ENCODE measurements at places on chromosomes 16 and 17.

GRCh38 chr17:76382803-76383545 lies 1.4 kb upstream of the SPHK1 start:
- peak; percentile 51 for DNase-seq

DNA sequence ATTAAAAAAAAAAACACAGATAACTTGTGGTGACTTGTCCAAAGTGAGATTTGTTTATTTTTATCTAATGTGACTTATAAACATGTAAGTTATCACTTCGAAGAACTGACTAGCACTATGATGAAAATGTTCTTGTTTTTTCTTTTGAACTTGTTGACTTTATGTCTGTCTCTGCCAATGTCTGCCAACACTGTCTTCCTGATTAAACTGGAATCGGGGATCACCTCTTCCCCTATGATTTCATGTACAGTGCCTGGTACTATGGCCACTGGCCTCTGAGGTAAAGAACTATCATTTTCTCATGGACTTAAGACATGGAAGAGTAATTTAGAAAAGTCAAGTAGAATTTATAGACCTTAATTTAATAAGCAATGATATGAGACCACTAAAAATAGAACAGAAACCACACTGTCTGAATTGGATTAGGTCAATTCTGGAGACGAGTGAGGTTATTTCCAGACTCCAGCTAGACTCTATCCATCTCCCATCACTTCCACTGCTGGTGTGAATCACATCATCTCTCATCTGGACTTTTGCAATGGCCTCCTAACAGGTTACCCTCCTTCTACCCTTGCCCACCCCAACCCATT lies 8.9 kb downstream of the C17orf78 start:
- DNase-seq = no peak

DNA sequence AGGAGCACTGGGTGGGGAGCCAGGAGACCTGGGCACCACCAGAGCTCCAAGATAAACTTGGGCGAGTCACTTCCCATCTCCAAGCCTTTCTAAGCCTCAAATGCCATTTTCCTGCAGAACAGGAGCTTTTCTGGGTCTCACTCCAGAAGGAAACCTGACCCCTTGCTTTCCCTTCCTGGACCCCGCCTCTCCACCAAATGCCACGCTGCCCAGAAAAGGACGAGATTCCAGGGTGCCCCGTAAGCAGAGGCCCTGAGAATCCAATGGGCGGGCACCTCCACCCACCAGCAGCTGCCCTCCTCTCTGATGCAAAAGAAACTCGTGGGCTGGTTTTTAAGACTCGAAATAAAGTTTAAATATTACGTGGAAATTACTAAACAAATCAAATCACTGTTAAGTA lies 31.3 kb downstream of the ZNF423 start:
- DNase-seq = no peak

- DNase-seq = no peak
These were observed 282.7 kb upstream of the TNRC6C start for GRCh38 chr17:77675816-77676215.

GRCh38 chr16:56936950-56937349 lies 5.0 kb downstream of the HERPUD1 start:
- DNase-seq = no peak

GRCh38 chr16:63774302-63774701 lies 1347.6 kb downstream of the CDH11 start:
- no peak for DNase-seq

DNA sequence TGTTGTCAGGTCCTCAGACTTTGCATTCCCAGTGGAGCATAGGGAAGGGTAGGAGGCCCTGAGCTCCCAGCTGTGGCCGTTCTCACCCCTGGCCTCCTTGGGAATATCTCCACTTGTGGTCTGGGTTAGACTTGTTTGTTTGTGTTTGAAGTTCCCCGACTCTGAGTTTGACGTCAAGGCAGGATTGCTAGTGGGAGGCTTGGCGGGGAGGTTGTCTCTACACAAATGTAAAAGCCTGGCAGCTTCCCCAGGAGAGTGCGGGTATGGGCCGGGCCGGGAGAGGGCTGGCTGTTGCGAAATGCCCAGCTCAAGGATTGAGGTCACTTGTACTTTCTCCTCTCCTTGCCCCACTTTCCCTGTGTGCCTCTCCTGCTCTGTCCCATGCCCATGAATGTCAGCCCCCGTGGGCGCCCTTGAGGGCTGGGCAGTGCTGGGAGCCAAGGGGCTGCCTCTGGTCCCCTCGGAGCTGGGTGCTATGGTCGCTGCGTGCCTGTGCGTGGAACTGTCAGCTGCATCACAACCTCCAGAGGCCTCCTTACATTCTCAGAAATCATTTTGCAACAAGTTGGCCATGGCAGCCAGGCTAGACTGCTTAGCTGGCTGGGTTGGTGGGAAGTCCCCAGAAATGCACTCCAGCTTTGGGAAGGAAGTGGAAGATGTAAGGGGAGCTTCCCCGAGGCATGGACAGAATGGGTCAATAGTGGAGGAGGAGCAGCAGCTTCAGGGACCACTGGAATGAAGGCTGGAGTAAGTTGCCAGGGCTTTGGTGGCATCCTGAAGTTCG lies 84.3 kb downstream of the KSR1 start:
- DNase-seq = no peak

- DNase-seq = no peak
These were observed 16.6 kb downstream of the G6PC1 start for GRCh38 chr17:42917236-42917603.

- no peak for DNase-seq
These were observed 24.1 kb upstream of the CAPN15 start for GRCh38 chr16:503150-504071.

DNA sequence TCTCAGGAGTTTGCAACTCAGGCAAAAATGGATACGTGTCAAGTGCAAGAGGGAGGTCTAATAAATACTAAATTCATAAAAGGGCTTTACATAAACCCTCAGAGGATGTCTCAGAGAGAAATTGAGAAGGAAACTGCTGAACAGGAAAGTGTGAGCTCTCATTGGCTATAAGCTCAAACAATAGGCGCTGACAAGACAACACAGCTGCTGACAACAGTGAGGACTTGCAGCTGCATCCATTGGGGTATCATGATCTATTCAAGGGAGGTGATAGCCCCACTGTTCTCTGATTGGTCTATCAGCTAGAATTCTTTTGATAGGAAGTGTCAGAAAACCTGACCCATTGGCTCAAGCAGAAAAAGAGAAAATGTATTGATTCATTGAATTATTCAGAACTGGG lies 187.2 kb downstream of the CBLN1 start:
- DNase-seq = no peak

- no peak for DNase-seq
These were observed 89.3 kb downstream of the SMG6 start for GRCh38 chr17:2214047-2214928.

DNA sequence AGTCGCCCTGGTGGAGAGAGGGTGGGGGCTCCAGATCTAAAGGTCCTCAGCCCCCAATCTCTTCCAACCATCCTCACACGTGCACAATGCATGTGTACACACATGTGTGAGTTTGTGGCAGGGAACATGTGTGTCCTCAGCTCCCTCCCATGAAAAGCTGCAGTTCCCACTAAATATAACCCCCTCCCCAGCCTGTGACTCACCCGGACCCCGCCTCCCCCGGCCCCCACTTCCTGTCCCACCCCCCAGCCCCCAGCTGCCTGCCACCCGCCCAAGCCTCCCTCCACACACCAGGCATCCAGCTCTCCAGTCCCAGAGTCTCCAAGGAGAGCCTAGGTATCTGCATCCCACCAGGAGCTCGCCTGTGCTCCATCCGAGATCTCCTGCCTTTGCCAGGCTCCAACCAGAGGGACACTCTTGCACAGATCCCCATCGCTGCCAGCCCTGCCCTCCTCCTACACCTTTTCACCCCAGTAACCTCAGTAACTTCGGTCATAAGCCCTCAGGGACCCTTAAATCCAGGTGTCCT lies 3.9 kb downstream of the DLG4 start:
- no peak for DNase-seq

DNA sequence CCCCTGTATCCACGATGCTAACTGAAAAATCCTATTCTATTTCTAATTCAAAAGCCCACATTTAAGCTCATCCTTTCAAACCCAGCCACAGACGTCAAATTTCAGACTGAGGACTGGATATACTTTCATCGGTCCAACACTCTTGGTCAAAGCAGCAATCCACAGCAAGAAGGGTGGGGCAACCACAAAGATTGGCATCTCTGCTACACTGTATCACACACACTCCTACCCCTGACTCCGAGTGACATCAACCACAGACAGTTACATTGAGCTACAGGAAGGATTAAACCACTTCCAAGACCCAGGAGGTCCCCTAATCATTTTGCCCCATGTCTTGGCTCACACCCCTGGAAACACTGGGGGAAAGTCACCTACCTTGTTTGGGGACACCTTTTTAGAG lies 61.3 kb downstream of the GRIN2A start:
- DNase-seq = no peak

DNA sequence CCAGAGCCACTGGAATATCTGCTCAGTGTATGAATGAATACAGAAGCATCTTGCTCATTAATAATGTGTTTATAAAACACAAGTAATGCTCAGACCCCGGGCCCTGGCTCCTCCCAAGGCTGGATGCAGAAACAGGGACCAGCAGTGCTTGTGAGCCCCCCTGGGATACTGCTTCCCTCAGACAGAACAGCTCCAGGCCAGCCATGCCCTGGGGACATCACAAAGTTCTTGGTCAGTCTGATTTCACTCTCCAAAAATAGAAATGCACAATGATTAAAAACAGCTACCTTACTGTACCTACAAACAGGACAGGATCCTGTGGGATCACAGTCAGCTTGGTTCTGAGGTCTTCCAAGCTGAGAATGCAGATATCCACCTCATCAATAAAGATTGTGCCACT lies 68.2 kb downstream of the ABCC12 start:
- DNase-seq = no peak

DNA sequence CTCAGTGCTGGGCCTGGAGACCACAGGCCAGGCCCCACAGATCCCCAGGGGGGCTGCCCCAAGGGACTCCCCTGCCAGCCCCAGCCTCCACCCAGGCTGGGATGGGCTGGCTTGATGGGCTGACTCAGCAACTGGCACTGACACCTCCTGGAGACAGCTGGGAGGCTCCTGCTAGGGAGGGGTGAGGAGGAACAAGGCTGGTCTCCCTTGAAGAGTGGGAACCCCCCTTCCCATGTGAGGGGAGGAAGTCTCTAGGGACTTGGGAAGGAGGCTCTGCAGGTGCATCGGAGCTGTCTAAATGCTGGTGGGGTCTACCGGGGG lies 10.4 kb downstream of the NHERF1 start:
- no peak for DNase-seq

GRCh38 chr16:55169780-55170179 lies 154.2 kb upstream of the IRX6 start:
- no peak for DNase-seq

DNA sequence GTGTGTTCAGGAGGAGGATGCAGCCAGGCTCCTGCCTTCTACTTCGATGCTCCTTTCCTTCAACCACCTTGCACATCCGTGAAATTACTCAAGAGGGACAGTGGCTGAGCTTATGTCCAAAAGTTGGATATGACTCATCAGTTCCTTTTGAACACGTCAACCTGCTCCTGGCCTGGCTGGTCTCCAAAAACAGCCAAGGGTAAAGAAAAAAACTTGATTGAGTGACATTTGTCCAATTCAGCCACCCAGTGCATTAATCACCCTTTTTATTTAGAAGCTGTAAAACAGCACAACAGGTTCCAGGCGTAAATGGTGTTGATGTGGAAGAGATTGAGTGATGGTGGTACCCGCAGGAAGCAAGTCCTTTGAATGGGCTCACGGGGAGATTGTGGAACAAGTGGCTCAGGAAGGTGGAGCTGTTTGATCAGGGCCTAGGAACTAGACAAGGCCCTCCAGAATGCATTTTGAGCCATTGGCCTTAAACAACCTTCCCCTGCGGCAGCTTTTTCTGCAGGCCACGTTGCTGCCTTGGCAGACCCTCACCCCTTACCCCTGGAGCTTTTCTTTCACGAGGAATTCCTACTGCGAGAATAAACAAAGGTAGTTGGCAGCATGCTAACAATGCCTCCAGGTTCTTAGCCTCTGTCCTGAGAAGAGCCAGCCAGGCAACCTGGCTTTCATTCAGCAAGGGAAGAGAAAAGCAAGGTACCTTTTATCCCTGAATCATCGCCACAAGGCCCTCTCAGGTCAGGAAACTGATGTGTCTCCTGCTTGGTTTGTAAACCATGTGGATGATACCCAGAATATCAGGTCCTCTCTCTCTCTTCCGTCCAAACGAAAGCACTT lies 173.3 kb upstream of the CACNG5 start:
- DNase-seq = peak; percentile 12

DNA sequence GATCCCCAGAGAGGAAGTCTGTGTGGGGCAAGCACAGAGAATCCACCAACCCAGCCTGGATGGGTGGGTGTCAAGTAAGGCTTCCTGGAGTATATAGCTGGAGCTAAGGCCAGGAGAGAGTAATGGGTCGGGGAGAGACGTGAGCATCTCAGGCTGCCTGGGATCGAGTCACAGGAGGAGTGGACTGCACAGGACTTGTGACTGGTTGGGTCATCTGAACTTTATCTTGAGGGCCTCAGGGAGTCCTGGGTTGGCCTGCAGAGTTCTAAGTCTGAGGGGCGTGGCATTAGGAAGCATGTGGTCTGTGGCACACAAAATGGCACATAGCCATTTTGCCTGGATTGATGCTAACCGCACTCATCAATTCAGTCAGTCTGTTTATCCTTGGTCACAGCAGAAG lies 1.5 kb downstream of the PLA2G15 start:
- DNase-seq = no peak

- DNase-seq = no peak
These were observed 14.0 kb downstream of the ANKRD11 start for GRCh38 chr16:89476379-89476778.

GRCh38 chr17:59520251-59520650 lies 45.2 kb upstream of the DHX40 start:
- no peak for DNase-seq

DNA sequence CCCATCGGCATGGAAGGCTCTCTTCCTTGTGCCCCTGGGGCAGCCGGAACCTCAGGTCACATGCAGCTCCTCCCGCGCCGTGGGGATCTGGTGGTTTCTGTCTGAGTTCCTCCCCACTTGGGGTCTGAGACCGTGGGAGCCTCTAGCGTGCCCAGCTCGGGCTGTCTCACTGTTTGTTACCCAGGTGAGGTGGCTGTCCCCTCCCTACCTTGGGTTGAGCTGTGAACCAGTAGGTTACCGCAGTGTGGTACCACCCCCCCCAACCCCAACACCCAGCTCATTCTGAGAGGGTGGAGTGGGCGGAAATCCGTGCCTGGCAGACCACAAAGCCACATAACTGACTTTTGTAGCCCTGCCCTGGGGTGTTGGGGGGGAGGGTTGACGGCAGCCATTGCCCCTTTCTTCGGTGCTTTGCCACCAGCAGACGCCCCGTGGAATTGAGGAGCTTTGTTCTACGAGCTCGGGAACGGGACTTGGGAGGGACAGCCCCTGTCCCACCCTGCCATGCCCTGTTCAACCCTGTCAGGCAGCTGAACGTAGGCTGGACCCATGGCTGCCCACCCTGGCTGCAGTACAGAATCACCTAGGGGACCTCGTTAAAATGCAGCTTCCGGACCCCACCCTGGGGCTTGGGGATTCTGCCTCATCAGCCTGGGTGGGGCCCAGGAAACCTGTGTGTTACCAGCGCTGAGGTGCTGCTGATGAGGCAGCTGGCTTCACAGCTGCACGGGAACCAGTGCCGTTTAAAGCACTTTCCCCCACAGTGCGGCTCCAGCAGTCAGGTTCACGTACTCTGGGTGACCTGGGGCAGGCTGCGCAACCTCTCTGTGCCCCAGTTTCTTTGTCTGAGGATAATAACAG lies 18.5 kb downstream of the RAP1GAP2 start:
- DNase-seq = peak; percentile 93
